ENCODE measurements at places on chromosomes 1 and 21. TPM values are rescaled to one million over a fixed set of nuclear protein-coding genes. Genes with fewer than 3 reads are reported as not detected.

Gene ATAD3C
- total RNA-seq, result 1.4 TPM

Gene SPOCD1
- 7.3 TPM for total RNA-seq

Gene PRAMEF5
- not detected for total RNA-seq

Gene ETV3L
- not detected for total RNA-seq

Gene GNAT2
- total RNA-seq, result not detected

Data from chondrocyte (in vitro differentiated cells).